Left lung (tissue), 14 donors: ENCODE measurements at places on chromosomes 11 and 22. TPM values are rescaled to one million over a fixed set of nuclear protein-coding genes. Genes with fewer than 3 reads are reported as not detected.

DNA sequence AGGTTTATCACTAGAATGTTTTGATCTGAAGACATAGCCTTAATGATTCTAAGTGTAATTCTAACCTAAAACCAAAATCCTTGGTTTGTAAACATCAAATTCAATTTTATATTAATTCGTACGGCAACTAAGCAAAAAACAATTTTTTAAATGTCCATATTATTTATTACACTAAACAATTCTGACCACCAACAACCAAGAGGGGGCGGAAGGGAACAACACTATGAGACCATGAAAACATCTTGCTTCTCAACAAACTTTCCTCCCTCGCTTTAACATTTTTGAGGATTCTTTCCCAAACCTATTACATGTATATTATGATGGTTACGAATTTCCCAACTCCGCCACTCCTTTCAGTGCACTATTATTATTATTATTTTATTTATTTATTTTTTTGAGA is 6.5 kb upstream of the UCP2 start:
- DNase-seq, result no peak

- no peak for DNase-seq
Measured at GRCh38 chr11:90221803-90222458, 918 bp downstream of the CHORDC1 start.

GRCh38 chr11:1041471-1041870 is 5.0 kb upstream of the MUC6 start:
- no peak for DNase-seq

- no peak for DNase-seq
Measured at GRCh38 chr22:26985206-26985605, 327.8 kb downstream of the MIAT start.

DNA sequence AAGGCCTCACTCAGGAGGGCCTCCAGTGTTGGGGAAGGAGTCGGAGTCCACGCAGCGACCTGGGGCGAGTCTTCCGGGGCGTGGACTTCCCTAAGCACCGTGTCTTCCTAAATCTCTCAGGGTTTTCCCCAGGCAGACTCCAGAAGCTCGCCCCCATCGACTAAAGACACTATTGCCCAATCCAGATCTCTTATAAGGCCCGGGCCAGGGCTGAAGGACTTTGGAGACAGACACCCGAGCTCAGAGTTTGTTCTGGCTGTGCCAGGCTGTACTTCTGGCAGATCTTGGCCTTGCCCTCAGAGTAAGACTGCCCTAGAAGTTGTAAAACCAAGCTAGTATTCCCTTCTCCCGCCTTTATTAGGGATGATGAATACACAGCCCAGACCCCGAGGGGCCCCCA is 191.4 kb downstream of the BUD13 start:
- DNase-seq, result no peak

DNA sequence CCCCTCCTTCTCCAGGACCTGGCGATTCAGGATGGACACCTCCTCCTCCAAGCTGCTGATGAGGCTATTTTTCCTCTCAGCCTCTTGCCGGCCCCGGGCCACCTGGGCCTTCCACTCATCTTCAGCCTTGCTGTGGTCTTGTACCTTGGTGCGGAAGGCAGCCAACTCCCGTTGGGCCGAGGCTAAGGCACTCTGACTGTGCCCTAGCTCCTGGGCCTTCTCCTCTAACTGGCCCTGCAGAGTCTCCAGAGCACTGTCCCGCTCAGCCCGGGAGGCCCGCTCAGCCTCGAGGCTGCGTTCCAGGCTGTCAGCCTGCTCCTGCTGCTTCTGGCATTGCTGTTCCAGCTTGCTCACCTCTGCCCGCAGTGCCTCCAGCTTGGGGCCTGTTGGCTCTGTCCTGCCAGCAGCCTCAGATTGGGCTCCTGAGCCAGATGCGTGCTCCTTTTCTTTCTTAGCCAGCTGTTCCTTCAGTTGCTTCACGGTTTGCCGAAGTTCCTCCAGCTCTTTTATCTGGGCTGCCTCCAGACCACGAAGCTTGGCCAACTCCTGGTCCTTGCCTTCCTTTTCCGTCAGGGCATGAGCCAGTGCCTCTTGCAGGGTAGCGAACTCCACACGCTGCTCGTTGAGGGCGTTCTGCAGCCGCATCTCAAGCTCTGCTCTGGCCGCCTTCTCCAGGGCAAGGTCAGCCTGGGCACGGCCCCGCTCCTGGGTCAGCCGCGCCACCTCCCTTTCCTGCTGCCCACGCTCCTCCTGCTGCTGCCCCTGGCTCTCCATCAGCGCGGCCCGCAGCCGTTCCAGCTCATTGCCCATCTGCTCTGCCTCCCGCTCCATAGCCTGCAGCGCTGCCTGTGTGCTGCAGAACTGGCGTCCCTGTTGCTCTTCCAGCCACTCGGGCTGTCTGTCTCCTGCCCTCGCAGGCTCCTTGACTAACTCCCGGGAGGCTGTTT is 15.3 kb downstream of the IL18BP start:
- DNase-seq, result no peak

GRCh38 chr11:36261094-36261493 is 28.1 kb downstream of the COMMD9 start:
- DNase-seq, result no peak

ZP1 gene
- not detected for total RNA-seq

SLC22A8 gene
- total RNA-seq, result not detected
